Pons (tissue), 1 donor: ENCODE measurements at places on chromosomes 12 and 14.

- no peak for DNase-seq
Observed at GRCh38 chr12:46390881-46391280, 18.3 kb upstream of the SLC38A2 start.

GRCh38 chr14:66315548-66315947, 170.6 kb upstream of the CCDC196 start:
- no peak for DNase-seq

DNA sequence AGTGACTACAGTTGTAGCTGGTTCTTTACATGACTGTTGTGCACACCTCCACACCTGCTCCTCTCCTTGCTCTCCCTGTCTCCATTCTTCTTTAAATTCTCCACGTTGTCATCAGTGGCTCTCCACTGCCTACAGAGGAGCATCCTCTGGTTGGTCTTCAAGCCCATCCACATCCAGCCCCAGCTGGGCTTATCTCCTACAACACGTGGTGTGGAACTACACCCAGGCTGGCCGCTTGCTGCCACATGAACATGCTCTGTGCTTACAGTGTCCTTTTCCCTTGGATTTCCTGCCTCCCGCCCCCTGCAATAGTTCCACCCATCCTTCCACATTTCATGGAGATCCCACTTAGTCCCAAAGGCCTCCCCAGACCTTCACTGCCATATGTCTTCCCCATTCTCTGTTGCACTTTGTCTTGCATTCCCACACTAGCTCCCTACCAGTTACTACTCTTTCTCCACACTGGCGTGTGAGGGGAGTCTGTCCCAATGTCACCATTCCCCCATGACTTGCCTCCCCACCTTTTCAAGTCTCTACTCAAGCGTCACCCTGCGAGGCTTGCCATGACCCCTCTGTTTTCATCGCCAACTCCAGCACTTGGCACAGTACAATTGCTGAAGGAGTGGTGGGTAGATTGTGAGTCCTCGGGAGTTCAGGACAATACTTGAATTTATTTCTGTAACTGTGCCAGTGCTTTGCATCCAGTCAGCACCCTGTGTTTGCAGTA, 9.8 kb upstream of the MCRS1 start:
- no peak for DNase-seq

GRCh38 chr14:59228421-59228820, 40.0 kb downstream of the DAAM1 start:
- DNase-seq, result no peak

DNA sequence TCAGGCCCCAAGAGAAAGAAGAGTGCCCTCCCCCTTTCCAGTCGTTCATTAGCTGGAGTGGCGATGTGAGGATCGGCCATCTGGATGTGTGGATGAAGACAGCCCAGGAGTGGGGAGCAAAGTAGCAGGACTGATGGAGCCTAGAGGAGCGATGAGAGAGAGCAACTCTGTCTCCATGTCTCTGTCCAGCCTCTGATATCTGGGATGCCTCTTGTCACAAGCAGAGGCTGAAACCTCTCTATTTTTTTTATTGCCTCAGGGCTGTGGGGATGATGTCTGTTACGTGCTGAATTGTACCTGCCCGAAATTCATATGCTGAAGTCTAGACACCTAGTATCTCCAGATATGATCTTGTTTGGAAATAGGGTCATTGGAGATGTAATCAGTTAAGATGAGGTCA, 2.7 kb downstream of the SERPINA11 start:
- no peak for DNase-seq
